ENCODE measurements at places on chromosomes 12 and 14.

DNA sequence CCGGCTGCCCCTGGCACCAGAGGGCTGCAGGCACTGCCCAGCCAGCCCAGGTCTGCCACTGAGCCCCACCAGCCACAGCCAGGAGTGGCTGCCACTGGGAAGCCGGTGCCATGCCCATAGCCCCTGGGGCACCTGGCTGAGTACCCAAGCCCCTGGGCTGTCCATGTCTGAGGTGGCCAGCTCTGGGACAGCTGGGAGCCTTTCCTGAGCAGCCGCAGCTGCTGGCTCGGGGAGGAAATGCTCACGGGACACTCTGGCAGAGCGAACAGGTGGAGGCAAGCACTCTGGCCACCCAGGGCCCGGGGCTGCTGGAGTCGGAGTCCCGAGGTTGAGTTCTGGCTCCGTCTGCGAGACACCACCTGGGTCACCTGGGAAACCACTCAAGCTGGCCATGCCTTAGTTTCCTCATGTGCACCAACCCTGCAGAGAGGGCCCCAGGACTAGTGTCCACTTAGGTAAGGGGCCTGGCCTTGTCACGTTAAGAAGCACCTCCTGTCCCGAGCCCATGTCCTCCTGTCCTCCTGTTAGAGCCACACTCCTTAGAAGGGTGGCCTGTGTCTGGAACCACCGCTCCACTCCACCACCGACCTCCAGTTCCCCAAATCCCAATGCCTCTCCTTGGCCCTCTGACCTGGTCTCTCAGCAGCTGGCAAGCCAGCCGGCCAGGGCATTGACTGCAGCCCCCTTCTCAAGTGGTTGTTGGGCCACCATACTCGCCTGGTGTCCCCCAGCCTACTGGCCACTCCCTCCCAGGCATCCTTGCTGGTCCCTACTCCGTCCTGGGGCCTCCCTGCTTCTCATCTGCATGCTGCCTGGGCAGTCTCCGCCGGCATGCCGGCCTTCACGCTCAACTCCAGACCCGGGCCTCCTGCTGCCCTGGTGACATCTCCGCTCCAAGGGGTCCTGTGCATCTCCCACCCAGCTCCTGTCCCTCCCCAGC lies 45.3 kb downstream of the BEGAIN start:
- no peak for DNase-seq

DNA sequence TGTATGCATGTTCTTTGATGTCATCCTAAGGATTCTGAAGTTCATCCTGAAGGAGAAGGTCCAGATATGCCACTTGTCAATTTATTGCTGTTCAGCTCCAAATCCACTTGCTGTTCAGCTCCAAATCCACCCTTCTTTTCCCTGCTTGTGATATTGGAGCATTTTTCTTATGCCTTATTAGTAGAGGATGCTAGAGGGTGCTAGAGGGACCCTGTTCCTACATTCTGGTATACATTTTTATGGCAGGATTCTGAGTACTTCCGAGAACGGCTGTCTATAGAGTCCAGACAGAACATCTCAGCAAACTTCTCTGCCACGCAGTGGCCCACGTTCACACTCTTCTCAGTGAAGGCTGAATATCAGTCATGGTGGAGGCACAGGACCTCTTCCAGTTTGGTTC lies 406.7 kb downstream of the NOVA1 start:
- no peak for DNase-seq

GRCh38 chr12:92574051-92574783 lies 128.6 kb upstream of the PLEKHG7 start:
- no peak for DNase-seq

- no peak for DNase-seq
Measured at GRCh38 chr12:82690006-82690405, 3.3 kb downstream of the TMTC2 start.

GRCh38 chr12:2654741-2655140 lies 140.0 kb upstream of the FKBP4 start:
- DNase-seq = no peak

DNA sequence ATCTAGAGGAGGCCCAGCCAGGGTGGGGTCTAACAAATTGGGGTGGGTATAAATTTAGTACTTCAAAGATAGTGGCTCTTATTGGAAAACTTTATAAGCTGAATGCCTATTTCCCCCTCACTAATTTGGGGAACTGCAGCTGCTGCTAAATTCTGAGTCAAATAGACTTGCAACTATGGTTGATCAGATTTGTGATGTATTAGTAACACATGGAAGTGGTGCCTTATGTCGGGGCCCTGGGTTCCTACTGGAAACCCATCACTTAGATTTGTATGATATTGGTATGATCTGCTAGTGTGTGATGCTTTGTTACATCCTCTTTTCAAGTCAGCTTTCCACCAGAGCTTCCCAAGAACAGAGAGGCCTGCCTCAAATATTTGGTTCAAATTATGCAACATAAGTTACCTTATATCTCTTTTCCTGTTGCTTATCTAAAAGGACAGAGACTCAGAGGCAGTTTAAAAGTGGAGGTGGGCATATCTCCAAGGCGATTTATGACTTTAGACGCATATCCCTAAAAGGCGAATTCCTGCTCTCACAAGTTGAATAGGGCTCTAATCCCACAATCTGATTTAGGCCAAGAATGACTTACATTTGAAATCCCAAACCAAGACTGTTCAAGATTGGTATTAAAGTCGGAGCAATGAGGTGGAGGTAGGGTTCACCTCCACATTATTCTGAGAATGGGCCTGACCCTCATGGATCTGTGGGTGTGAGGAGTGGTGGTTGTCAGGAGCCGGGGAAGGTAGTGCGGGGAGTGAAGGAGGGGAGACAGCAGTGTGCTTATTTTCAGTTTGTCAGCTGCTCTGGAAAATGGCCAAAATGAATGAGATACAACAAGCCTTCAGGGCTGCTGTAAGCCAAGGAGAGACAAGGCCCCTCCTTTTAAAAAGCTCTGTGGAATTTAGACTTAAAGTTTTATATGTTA lies 425.8 kb downstream of the RAD51B start:
- no peak for DNase-seq

DNA sequence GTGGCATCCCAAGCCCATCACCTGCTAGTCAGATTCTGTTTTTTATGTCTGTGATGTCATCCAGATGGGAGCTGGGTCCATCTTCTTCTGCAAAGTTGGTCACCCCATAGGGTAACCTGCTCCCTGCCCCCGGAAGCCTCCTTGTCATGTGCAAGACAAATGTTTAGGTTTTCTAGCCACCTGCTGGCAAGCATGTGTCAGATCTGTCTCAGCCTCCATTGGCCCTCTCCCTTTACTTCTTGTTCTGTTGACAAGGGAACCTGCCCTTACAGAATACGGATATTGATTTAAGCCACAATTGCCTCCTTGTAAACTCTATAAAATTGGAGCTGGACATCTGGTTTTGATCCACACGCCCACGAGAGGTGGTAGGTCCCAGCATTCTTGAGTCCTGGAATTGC lies 7.5 kb downstream of the NTF3 start:
- no peak for DNase-seq

- DNase-seq = no peak
Measured at GRCh38 chr12:44155358-44155757, 319.5 kb downstream of the TMEM117 start.

DNA sequence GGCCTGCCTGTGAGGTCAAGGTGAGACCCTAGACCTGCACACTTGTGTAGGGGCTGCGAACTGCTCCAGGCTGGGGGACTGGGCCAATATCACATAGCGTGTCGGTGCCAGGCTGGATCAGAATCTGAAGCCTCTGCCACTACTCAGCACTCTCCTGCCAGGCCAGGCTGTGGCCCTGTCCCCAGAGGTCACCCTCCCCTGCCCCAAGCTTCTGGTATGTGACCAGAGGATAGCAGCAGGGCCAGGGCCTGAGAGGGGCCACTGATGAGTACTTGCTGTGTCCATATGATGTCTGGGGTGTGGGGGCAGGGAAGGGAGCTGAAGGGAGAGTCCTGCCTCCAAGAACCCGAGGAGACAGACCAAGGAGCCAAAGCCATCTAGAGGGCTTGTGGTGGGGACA lies 17.8 kb downstream of the ARL6IP4 start:
- no peak for DNase-seq

DNA sequence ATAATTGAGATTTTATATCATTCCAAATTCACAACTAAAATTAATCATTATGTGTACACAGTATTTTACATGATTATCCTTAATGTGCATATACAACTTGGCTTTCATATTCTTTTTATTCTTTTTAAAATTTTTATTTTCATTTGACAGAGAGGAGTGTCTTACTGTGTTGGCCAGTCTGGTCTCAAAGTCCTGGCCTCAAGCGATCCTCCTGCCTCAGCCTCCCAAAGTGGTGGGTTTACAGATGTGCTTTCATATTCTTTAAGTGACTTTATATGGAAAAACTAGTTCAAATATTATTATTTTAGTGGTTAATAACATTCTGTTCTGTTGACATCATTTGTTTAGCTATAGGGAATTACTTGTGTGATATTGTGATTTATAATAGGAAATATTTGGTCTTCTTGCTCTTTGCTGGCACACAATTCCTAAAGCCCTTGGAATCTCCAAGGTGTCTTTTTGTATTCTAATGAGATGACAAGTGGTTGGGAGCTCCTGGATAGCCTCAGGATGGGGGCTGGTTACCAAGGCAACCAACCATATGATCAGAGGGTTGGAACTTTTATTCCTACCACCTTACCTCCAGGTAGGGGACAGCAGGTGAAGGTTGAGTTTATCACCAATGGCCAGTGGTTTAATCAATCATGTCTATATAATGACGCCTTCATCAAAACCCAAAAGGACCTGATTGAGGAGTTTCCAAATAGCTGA lies 16.0 kb upstream of the ZNF410 start:
- no peak for DNase-seq

- no peak for DNase-seq
Measured at GRCh38 chr12:3225796-3226180, 148.6 kb downstream of the TSPAN9 start.

- DNase-seq = peak; percentile 75
Measured at GRCh38 chr12:46459861-46460545, 87.4 kb upstream of the SLC38A2 start.

DNA sequence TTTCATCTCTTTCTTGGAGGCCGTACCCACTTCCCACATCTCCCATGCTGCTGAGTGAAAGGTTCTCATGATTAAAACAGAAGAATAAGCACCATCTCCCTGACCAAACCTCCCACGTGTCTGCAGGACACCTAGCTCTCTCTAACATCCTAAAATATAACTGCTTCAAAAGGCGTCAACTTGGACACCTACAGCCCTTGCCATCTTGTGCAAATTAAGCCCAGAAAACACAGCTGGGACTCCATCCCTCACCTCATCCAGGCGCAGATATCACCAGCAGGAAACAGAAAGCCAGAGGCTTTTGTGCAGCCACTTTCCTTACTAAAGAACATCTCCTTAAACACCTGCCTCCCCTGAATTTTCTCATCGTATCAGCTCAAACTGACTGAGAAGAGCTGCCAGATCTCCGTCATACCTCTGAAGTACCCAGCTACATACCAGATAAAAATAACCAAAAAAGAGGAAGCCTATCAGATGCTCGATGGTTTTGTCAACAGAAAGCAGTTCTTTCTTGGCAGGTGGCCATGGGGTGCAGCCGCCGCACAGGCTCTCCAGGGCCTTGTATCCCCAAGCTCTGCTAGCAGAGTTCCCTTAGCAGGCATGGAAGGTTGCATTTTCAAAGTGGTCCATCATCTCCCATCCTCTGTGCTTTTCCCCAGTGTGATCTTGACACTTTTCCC lies 28.8 kb downstream of the MAP3K9 start:
- peak; percentile 63 for DNase-seq

- no peak for DNase-seq
Measured at GRCh38 chr14:99267837-99268781, 3.9 kb downstream of the BCL11B start.

GRCh38 chr12:108296945-108297344 lies 42.2 kb downstream of the CMKLR1 start:
- DNase-seq = no peak

GRCh38 chr14:89621791-89622638 lies 205.0 kb upstream of the FOXN3 start:
- no peak for DNase-seq

- DNase-seq = no peak
Measured at GRCh38 chr12:62484233-62484632, 17.6 kb downstream of the MON2 start.

GRCh38 chr14:78983126-78983525 lies 813.0 kb downstream of the NRXN3 start:
- DNase-seq = no peak

- DNase-seq = no peak
Measured at GRCh38 chr12:2540535-2540941, 254.2 kb upstream of the FKBP4 start.

DNA sequence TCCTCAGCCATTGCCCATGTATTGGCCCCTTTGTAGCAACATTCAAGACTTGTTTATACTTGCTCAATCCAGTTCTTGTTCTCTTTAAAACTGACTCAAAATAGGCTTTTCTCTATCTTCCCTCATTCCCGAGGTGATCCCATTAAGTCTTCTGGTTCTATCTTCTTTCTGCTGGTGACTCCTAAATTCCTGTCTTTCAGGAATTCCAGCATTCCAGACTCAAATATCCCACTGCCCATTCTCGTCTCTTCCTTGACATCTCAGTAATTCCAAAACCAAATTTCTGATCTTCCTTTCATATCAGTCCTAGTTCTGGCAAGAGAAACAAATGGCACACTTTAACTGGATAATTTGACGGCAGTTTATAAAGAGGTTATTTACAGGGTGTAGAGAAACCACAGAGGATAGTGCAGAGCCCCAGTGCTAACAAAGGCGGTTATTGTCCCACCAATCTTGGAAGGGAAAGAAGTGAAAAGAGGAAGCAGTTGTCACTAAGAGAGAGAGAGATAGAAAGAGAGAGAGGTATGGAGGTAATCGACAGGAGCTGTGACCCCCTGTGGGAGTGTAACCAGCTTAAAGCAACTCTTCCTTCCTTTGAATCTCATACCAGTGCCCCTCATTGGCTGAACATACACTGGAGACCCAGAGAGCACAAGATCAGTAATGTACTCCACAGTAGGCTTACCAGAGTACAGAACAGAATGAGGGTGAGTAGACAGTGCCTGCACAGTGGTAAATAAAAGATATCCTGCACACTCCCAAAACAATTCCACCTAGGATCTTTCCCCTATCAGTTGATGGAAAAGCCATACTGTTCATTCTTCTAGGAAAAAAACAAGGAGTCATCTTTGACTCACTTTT lies 177.6 kb upstream of the LMNTD1 start:
- DNase-seq = no peak

GRCh38 chr12:125276567-125276966 lies 211.3 kb downstream of the AACS start:
- no peak for DNase-seq

Data from suppressor macrophage (primary cell).